EL (cell line): ENCODE measurements at places on chromosomes 12 and 14.

- no peak for DNase-seq
Observed at GRCh38 chr14:96192975-96193805, 11.4 kb upstream of the BDKRB2 start.

DNA sequence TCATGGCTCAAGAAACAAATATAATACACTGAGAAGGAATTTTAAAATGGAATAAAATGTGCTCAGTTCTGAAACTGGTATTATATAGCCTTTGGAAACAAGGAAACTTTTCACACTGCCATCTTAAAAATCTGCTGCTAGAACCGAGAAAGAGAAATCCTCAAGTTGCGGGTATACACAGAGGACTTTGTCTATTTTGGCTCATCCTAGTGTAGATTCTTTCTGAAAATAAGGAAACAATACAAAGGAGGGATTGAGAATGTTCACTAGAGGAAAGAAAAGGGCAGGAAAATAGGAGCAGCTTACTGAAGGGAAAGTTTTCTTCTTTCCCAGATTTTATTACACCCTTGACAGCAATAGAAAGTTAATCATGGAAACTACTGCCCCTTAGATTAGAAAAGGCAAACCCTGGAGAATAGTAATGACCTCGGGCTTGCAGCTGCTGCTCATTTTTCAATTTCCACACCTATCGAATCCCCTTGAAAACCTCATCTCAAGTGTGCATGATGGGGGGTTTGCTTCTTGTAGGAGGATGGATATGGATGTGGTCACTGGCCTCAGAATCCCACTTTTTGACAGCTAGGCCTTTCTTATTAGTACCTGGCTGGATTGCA is 104.6 kb downstream of the DAAM1 start:
- DNase-seq: no peak

- DNase-seq: no peak
Observed at GRCh38 chr12:96249196-96250118, 55.3 kb downstream of the ELK3 start.

DNA sequence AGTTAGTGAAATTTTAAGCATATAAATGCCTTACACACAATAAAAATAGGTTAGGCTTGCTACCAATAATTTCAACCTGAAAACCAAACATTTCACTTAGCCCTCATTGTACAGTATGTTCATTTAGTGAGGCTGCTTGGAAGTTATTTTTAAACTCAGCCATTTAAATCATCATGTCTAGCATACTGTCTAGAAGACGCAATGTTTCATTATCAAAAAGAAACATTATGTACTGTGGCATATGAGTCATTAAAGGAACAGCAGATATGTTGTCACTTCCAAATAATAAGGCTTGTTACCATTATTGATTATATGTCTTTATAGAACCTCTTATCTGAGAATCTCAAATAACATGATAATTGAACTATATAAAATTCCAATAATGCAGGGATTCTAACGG is 304.7 kb downstream of the RMST start:
- DNase-seq: no peak

GRCh38 chr12:116591855-116592637 is 32.9 kb downstream of the MAP1LC3B2 start:
- no peak for DNase-seq

DNA sequence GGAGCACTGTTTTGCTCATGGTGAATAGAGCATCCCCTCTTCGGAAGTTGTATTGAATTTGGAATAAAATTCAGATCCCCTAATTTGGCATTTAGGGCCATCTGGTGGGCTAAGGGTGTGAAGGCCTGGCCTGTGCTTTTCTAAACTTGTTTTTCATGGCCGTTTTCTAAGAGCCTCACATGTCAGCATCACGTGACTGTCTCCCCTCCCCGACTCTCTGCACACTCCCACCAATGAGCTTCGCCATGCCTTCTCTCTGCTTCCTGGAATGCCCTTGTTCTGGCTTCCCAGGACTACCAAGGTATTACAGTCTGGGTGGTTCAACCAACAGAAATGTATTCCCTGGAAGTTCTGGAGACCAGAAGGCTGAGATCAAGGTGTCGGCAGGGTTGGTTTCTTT is 85.3 kb downstream of the PRIMA1 start:
- DNase-seq: no peak

DNA sequence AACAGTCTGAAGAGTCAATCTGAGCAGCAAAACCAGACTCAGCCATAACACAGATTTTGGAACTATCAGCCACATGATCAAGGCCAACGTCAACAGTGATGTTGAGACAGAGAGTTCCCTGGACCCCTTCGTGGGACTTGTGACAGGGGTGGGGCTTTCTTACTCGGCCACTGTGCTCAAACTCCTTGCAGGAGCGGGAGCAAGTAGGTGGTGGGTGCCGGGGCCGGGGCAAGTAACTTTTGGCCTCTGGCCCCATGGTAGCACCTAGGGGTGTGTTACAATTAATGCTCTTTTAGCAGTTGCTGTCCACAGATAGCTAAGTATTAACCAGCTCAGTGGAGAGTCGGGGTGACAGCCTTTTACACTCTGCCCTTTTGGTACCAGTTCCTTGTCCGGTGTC is 384.4 kb downstream of the NUAK1 start:
- no peak for DNase-seq

- DNase-seq: no peak
Observed at GRCh38 chr14:63562405-63562804, 19.2 kb upstream of the PPP2R5E start.
